ENCODE measurements at places on chromosomes 12 and 14. TPM values are rescaled to one million over a fixed set of nuclear protein-coding genes. Genes with fewer than 3 reads are reported as not detected.

The TMEM229B gene
- 0.88 TPM for total RNA-seq

The DDN gene
- not detected for total RNA-seq

The PMEL gene
- total RNA-seq: 2.9 TPM

The MYO1A gene
- 0.59 TPM for total RNA-seq

The TAS2R50 gene
- total RNA-seq: 20.0 TPM

GRCh38 chr12:80432061-80432460 lies 12.0 kb upstream of the PTPRQ start:
- H3K27me3 ChIP-seq: no peaks in the 10 kb centered on the region
- H3K36me3 ChIP-seq: no peaks in the 10 kb centered on the region
- H3K27ac ChIP-seq: no peak overlapping the region

GRCh38 chr12:18066666-18067065 lies 23.3 kb downstream of the RERGL start:
- no peaks in the 10 kb centered on the region for H3K4me1 ChIP-seq
- H3K27me3 ChIP-seq: no peaks in the 10 kb centered on the region
- no peaks in the 10 kb centered on the region for H3K36me3 ChIP-seq
- no peak overlapping the region for H3K4me3 ChIP-seq
- no peak for DNase-seq
- no peak overlapping the region for H3K27ac ChIP-seq

- no peaks in the 10 kb centered on the region for H3K36me3 ChIP-seq
- no peak overlapping the region for H3K4me3 ChIP-seq
- DNase-seq: no peak
- no peaks in the 10 kb centered on the region for H3K27me3 ChIP-seq
These were observed 67.1 kb downstream of the PPFIA2 start for GRCh38 chr12:81692008-81692407.

GRCh38 chr12:90399357-90399756 lies 555.6 kb downstream of the CCER1 start:
- DNase-seq: no peak
- no peak overlapping the region for H3K4me3 ChIP-seq
- H3K36me3 ChIP-seq: no peaks in the 10 kb centered on the region
- no peak overlapping the region for H3K27ac ChIP-seq
- H3K27me3 ChIP-seq: no peaks in the 10 kb centered on the region

- peak overlapping the region; percentile 44 for H3K4me3 ChIP-seq
- no peak for DNase-seq
- H3K27me3 ChIP-seq: no peaks in the 10 kb centered on the region
These were observed 665 bp downstream of the RHOF start for GRCh38 chr12:121792607-121793439.

- H3K4me3 ChIP-seq: no peak overlapping the region
- H3K27ac ChIP-seq: peak overlapping the region; percentile 48
- no peaks in the 10 kb centered on the region for H3K36me3 ChIP-seq
- peaks cover 4% of the 10 kb centered on the region for H3K4me1 ChIP-seq
These were observed 361.6 kb downstream of the AEBP2 start for GRCh38 chr12:19800884-19801283.

DNA sequence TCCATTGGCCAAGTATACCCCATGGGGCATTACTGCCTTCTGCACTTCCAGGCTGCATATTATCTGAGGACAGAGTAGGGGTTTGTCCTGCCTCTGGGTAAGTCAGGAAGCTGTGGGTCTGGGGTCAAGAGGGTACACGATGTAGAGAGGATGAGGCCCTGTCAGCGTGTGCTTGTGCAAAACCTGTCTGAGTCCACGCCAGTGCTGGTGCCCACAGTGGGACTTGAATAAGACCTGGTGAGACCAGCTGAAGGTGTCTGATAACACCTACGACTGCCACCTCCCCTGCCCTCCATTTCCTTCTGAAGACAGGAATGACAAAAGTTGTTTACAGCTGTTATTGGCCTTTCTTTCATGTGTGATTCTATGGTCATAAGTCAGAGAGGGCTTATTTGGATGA lies 22.1 kb upstream of the NID2 start:
- DNase-seq: no peak
- no peak overlapping the region for H3K27ac ChIP-seq
- no peak overlapping the region for H3K4me3 ChIP-seq

DNA sequence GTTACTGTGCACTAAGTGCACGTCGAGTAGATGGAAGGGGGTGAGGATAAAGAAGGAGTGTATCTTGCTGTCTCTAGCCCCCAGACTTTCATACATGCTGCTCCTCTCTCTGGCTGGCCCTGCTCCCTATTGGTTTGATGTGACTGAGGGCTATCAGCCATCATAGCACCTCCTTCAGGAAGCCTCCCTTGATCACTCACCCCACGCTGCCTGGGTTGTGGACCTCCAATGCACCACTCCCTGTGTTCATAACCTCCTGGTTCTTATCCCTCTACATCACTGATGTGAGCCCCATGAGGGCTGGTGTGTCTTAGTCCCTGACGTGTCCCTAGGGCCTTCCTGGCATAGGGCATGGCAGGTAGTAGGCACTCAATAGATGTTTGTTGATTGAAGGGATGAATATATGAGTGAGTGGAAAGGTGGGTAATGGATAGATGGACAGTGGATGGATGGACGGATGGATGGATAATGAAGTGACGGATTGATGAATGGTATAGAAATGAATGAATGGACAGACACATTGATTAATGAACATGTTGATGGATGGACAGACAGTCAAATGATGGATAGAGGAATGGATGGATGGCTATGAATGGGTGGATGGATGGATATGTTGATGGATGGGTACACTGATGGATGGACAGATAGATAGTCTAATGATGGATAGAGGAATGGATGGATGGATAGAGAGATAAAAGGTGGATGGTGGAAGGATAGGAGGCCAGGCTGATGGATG lies 15.0 kb downstream of the SDSL start:
- no peak overlapping the region for H3K4me3 ChIP-seq
- no peaks in the 10 kb centered on the region for H3K36me3 ChIP-seq
- no peak for DNase-seq
- H3K4me1 ChIP-seq: no peaks in the 10 kb centered on the region
- no peak overlapping the region for H3K27ac ChIP-seq

DNA sequence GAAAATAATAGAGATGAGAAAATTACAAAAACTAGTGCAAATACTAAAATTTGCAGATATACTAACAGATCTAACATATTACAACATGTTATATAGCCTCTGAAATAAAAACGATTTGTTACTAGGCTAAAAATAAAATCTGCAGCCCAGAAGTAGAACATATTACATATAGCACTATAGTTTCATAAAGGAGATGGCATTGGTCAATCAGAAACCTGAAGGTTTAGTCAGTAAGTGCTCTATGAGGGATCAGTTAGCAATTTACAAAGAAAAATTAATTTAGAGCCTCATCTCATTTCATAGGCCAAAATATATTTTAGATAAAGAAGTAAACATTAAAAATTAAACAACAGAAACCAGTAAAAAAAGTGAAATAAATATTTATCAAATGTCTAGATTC lies 41.0 kb downstream of the IFNG-AS1 start:
- no peaks in the 10 kb centered on the region for H3K27me3 ChIP-seq
- H3K27ac ChIP-seq: no peak overlapping the region
- no peaks in the 10 kb centered on the region for H3K4me1 ChIP-seq
- H3K36me3 ChIP-seq: no peaks in the 10 kb centered on the region
- H3K4me3 ChIP-seq: no peak overlapping the region
- DNase-seq: no peak

DNA sequence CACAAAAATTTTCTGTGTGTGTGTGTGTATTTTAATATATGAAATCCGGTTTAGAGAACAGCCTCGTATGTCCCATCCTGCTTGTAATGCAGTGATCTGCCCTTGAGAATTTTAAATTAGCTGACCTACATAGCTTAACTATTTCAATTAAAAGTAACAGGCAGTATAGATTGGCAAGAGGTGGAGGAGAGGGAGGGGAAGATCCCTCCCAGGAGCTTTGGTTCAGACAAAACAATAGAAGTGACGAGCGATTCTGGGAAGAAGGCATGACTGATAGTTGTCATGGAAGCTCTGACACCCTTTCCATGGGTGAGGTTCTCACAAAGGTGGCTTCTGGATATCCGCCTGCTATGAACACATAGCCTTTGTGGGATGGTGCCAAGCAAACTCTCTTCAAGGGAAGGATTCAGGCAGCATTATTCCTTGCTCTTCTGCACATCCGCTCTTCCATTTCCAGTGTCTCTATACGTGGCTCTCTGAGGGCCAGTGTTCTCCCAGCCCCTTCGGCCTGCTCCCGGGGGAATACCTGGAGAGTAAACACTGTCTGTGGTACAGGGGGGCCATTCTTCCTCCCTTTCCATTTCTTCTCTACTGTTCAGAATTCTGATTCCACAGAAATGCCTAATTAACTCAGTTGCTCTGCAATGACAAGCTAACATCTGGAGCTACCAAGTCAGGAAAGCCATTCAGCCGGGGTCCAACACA lies 182.0 kb downstream of the CACNA1C start:
- H3K36me3 ChIP-seq: no peaks in the 10 kb centered on the region
- H3K4me3 ChIP-seq: no peak overlapping the region
- no peak for DNase-seq
- H3K4me1 ChIP-seq: no peaks in the 10 kb centered on the region

DNA sequence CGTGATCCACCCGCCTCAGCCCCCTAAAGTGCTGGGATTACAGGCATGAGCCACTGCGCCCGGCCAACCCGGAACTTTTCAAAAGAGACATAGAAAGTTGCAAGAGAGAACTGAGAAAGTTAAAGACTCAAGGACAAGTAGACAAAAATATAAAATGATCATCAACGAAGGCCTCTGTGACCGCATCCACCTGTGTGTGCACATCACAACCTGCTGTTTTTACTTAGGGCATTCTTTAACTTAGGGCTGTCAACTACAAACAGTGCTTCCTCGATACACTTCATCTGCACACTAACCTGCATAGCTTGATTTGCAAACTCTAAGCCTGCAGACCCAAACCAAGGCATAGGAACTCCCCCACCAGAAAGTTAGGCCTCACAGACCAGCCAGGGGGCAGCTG lies 14.8 kb downstream of the P2RX2 start:
- H3K36me3 ChIP-seq: no peaks in the 10 kb centered on the region
- no peak overlapping the region for H3K4me3 ChIP-seq
- no peaks in the 10 kb centered on the region for H3K27me3 ChIP-seq
- no peak overlapping the region for H3K27ac ChIP-seq

DNA sequence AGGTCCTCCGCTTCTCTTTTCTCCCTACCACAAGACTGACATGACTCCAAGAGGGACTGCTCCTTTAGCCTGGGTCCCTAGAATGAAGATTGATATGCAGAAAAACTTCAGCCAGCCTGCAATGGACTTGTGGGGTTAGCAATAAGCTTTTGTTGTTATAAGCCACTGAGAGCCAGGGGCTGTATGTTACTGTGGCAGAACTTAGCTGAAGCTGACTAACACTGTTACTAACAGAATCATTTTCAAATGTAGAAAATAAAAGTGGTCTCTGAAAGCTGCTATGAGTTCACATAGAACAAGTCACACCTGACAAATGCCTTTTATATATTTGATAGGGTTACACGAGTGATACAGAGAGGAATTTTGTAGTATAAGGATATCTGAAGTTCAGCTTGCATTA lies 13.6 kb upstream of the RFLNA start:
- H3K36me3 ChIP-seq: no peaks in the 10 kb centered on the region
- H3K4me1 ChIP-seq: no peaks in the 10 kb centered on the region
- no peak overlapping the region for H3K4me3 ChIP-seq
- no peak overlapping the region for H3K27ac ChIP-seq

GRCh38 chr14:94119071-94119470 lies 8.5 kb downstream of the IFI27 start:
- DNase-seq: no peak
- H3K27me3 ChIP-seq: no peaks in the 10 kb centered on the region
- no peak overlapping the region for H3K4me3 ChIP-seq
- H3K4me1 ChIP-seq: no peaks in the 10 kb centered on the region

DNA sequence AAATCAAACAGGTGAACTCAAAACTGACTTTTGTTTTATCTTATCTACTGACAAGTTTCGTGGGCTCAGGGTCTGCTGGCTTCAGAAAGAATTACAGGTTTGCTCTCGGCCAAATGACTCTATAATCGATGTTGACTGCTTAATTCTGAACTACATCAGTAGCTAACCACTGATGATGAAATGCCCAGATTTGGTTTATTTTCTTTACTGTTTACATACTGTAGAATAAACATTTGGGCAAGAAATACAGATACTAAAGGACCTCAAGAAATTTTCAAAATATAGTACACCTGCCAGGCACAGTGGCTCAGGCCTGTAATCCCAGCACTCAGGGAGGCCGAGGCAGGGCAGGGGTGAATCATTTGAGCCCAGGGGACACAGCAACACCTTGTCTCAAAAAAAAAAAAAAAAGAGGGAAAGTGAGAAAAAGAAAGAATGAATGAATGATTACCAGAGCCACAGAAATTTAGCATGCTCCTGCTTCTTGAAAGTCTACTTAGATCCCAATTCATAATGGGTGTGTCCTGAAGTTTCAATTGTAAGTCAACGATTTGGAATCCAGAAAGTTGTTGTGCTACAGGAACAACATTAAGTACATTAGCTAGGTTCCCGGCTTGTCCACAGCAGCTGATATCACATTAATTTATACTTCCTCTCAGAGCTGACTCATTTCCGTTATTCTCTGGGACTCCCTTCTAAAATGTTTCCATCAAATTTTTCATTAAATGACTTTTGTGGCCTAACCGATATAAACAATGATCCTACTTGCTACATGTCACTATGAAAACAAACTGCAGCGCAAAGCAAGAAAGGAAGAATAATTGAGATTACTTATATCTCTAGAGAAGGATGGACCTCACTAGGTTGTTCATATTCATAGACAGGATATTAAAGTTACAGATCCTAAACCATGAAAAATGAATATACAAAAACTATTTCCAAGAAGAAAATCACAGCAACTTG lies 134.3 kb downstream of the MED13L start:
- H3K27me3 ChIP-seq: no peaks in the 10 kb centered on the region
- no peak for DNase-seq
- peak overlapping the region; percentile 46 for H3K27ac ChIP-seq
- H3K36me3 ChIP-seq: no peaks in the 10 kb centered on the region
- H3K4me3 ChIP-seq: no peak overlapping the region
- peaks cover 9% of the 10 kb centered on the region for H3K4me1 ChIP-seq

GRCh38 chr12:20507711-20508110 lies 139.4 kb downstream of the PDE3A start:
- no peak overlapping the region for H3K27ac ChIP-seq
- no peaks in the 10 kb centered on the region for H3K4me1 ChIP-seq
- H3K27me3 ChIP-seq: no peaks in the 10 kb centered on the region
- no peaks in the 10 kb centered on the region for H3K36me3 ChIP-seq
- H3K4me3 ChIP-seq: no peak overlapping the region
- no peak for DNase-seq

- H3K27me3 ChIP-seq: no peaks in the 10 kb centered on the region
- H3K4me1 ChIP-seq: peaks cover 3% of the 10 kb centered on the region
- no peaks in the 10 kb centered on the region for H3K36me3 ChIP-seq
- peak overlapping the region; percentile 15 for H3K27ac ChIP-seq
- no peak for DNase-seq
These were observed 48.8 kb downstream of the SLC38A1 start for GRCh38 chr12:46219877-46220655.
